ENCODE measurements at places on chromosomes 6 and 20.

DNA sequence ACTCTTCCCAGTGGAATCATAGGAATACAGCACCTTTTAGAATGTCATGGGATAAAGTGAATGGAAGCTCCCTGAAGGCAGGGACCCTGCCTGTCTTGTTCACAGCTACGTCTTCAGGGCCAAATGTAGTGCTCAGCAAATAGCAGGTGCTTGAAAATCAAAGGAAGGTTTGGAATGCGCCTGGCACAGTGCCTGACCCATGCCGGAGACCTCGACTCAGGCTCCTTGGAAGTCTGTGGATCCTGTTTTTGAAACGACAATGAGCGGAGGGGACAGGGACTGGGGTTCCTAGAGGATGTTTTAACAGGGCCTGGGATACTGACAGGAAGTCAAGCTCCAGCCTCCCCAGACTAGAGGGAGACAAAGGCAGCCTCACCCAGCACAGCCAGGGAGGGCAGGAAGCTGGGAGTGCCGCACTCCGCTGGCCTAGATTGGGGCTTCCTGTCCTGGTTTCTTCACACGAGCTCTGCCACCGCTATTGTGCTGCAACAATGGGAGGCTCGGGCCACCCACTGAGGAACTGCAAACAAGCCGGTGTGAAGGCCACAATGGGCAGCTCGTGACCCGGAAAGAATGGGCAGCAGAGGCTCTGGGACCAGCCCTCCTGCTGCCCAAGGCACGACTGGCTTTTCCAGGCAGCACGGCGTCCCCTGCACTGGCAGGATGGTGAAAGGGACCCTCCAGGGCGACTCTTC, 76.7 kb downstream of the PREX1 start:
- DNase-seq, result no peak

- no peak for DNase-seq
These were observed 838.4 kb downstream of the TFAP2A start for GRCh38 chr6:9576521-9576920.

DNA sequence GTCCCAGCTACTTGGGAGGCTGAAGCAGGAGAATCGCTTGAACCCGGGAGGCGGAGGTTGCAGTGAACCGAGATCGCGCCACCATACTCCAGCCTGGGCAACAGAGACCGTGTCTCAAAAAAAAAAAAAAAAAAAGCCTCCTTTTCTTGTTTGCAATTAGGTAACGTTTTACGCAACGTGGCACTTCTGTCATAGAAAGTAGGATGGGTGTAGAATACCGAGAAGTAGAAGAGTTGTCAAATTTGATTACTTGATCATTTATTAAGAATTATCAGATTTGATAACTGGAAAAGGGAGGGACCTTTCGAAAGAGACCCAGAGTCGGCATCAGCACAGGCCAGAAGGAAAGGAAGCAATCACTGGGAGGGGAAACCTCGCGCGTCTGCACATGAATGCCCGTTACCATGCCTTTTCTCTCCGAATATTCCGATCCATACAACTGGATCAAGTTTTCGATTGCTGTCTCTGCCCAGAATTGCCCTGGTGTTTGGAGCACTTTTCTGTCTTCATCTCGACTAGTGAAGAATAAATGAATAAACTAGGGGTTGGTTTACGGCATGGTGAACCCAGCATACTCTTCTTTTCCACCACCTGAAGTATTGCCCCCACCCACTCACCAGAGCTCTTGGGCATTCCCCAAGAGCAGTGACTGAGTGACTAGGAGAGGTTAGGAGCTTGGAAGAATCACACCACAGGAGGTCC, 4.5 kb upstream of the TFAP2D start:
- no peak for DNase-seq

DNA sequence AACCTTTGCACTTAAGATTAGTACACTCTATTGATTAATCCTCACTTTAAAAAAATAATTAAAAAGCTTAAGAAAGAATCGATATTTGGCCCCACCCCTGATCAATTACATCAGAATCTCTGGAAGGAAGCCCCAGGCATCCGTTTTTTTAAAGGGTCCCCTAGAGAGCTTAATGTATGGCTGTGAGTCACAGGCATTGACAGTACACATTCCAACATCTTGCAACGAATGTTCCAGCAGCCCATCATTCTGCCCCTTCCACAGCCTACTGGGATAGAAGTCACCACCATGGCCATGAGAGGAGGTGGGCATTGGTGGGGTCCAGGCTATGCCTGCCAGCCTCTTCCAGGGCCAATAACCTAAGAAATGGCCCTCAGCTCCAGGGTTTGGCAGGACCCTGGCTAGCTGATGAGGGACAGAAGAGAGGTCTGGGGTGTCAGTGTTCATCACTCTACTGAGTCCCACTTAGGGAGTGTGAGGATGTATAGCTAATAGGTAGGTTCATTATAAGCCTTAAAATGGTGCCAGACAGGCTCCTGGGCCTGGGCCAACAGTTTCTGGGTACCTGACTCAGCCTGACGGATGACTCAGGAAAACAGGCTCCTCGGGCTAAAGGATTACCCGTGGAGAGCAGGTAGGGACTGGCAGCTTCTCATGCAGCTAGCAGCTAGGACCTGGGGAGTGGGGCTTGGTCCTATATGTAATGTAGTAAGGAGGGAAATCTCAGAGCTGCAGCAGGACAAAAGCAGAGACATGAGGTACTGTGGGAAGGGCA, 40.4 kb downstream of the MDGA1 start:
- no peak for DNase-seq

DNA sequence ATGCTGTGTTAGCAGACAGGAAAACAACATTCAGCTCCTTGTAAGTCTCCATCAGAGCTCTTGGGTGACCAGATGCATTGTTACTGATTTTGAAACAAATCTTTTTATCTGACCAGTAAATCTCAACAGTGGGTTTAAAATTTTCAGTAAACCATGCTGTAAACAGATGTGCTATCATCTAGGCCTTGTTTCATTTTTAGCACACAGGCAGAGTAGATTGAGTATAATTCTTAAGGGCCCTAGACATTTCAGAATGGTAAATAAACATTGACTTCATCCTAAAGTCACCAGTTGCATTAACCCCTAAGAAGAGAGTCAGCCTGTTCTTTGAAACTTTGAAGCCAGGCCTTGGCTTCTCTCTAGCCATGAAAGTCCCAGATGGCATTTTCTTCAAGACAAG, 237.2 kb upstream of the BMP2 start:
- no peak for DNase-seq

DNA sequence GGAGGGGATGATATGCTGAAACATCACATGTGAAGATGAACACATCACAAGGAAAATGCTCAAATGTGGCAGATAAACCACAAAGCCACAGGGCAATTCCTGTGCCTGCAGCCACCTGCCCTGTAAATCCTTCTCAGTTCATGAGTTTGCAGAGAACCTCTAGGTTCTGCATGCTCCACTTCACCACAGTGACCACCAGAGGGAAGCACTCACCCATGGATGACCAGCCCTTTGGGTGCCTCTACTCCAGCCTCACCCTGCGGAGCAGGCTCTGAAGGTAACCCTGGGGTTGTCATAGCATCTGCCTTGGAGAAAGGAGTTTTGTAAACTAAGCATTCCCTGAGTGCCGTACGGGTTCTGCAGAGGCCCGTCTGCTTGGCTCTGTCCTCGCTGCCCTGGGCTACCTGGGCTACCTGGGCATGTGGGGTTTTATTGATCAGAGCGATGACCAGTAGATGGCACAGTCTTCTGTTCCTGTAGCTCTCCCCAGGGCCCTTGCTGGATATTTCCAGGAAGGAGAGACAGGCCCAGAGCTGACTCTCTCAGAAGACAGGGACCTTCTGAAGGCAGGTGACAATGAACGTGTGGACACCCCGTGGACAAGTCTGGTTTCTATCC, 31.7 kb upstream of the CST1 start:
- no peak for DNase-seq

GRCh38 chr6:11738661-11739375, 39.8 kb downstream of the ADTRP start:
- DNase-seq, result no peak

- DNase-seq, result no peak
These were observed 10.1 kb upstream of the CALHM6 start for GRCh38 chr6:116450769-116451740.

- no peak for DNase-seq
These were observed 26.3 kb downstream of the GNL1 start for GRCh38 chr6:30530014-30530413.

DNA sequence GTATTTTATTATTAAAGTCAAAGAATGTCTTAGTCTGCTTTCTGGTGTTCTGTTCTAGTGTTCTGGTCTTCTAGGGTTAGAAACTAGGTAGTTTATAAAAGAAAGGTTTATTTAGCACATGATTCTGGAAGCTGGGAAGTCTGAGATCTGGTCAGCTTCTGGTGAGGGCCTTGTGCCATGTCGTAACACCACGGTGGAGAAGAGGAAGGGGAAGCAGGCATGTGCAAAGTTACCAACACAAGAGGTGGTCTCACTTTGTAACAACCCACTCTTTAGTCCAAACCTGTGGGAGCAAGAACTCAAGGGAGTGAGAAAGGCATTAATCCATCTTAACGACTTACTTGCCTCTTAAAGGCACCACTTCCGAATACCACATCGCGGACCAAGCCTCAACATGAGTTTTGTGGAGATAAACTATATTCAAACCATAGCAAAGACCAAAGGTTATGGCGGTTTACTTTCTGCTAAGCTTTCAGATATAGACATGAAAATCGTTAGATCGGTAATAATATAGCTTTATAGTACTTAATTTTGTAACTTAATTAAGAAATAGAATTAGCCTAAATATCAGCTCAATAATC, 99.4 kb downstream of the NCOA3 start:
- DNase-seq, result no peak

DNA sequence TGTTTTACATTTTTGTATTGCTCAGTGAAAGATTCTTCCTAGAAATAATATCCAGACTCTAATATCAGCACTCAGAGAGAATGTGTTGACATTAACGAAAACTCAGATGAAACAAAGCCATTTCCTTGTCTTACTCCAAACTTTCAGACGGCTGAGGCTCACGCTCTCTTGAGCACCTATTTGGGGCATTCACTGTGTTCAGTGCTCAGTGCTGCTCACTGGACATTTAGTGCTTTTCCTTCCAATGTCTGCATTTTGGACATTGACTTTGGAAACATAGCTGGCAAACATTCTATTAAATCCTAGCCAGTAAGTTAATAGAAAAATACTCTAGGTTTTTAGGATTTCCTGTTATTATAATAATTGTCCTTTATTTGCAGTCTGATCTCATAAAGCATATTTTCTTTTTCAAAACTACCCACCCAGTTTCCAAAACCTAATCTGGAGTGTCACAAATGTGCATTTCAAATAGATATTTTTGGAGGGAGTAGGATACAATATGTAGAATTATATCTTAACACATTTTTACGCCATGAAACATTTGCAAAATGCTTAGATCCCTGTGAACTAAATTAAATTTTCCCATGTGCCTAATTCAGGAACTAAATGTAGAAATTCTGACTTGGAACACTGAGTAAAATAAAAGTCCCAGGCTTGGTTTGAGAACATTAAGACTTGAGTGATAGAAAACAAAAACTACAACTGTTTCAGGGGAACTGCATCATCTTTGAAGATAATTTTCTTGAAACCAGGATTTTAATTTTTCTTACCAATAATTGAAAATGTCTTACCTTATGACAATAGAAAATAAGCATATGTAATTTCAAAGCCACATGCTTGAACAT, 91.7 kb upstream of the B3GAT2 start:
- DNase-seq, result no peak

All from esophagus squamous epithelium (tissue), 5 donors.